ENCODE measurements at places on chromosomes 7 and 10.

GRCh38 chr10:99612167-99612831 lies 7.9 kb downstream of the SLC25A28 start:
- no peak for DNase-seq

GRCh38 chr10:44234483-44234875 lies 150.4 kb downstream of the CXCL12 start:
- DNase-seq, result no peak

DNA sequence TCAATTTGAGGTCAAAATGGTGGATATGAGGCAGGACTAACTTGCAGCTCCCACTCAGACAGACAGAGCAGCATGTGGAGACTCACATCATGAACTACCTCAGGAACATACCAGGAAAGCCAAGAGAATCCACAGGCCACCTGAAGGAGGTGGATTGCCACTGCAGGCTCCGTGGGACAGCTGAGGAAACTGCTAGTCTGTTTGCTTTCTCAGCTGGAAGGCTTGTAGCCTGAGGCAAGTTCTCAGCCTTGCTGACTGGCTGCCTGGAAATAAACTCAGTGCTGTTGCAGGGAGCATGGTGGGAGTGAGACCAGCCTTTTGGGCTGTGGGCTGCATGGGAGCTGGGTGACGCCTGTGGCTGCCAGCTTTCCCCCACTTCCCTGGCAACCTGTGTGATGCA lies 202.9 kb downstream of the ZNF248 start:
- no peak for DNase-seq

DNA sequence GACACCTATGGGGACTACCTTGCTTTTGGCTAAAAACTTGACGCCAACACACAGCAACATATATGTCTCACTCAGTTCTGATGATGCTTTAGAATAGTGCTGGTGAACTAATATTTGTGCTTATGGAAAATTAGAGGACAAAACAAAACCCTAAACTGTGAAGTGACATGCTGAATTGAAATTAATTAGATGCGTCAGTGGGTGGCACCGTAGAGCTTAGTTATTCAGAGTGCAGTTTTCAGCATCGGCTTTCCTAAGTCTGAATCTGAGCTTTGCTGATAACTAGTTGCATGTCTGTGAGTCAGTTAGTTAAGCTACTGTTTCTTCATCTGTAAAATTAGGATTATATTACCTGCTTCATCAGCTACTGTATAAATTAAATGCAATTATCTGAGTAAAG lies 245.0 kb upstream of the SORCS1 start:
- DNase-seq, result no peak

DNA sequence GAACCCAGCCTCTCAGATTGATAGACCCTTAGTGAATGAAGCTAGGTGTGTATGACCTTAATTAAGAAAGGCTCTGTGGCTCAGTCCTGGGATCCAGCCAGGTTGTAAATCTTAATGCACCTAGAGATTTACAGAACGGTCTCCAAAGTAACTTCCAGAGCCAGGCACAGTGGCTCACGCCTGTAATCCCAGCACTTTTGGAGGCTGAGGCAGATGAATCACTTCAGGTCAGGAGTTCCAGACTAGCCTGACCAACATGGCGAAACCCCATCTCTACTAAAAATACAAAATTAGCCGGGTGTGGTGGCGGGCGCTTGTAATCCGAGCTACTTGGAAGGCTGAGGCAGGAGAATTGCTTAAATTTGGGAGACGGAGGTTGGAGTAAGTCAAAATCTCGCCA lies 24.3 kb downstream of the CALHM2 start:
- DNase-seq, result no peak

DNA sequence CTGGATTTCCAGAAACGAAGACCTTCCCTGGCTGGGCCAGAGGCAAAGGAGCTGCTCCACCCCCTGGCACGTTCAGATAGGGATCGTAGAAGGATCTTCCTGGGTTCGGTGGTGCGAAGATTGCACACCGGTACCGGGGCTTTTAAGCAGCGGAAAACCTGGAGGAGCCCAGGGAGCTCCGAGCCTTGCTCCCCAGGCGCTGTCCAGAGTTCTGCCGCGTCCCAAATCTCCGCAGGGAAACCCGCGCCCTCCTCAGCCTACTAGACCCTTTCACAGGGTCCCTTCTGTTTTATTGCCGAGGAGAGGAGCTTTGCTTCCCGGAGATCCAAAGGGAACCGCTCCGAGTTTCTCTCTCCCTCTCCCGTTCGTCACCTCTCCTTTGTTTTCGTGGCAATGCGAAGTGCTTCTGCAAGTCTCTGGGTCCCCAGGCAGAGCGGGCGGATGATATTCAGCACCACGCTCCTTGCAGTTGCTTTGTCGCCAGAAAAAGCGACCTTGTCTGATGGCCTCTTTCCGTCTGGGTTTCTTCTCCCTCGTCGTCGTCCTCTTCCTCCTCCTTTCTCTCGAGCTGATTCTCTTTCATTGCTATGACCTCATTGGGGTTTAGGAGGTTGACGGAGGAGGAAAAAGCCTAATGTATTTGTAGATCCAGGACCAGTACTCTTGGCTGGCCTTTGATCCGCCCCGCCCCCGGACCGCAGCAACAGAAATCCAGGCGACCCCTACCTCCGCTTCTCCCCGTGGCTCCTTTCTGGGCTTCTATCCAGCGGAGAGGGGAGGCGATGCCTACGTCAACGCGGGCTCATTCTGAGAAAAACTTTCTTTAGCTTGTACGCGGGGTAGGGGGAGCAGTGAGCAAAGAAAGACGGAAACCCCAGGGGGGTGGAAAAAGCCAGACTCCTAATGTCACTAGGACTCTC lies at the start of gene TMEM196:
Gene TMEM196 (minus strand): TSS at position 777 of the 920 bp plus-strand sequence. CDS start 921 bp downstream, outside the sequence.
- DNase-seq, result peak; percentile 6

All from anterior cingulate cortex (tissue), 58 donors.